SJSA1 (cell line): ENCODE measurements at places on chromosomes 3 and 15. TPM values are rescaled to one million over a fixed set of nuclear protein-coding genes. Genes with fewer than 3 reads are reported as not detected.
A peak's percentile ranks its signal among the peaks of the same experiment; 100 is the strongest.

Gene ZSCAN29
- total RNA-seq: 26.8 and 47.3 TPM in 2 replicates

Gene PLXNB1
- 4.0 and 11.7 TPM in 2 replicates for total RNA-seq

Gene PLCB2
- total RNA-seq: 34.8 and 61.9 TPM in 2 replicates

GRCh38 chr3:117616227-117616626, 906.6 kb downstream of the TUSC7 start:
- no peak for DNase-seq

GRCh38 chr3:194487289-194488054, 670 bp upstream of the ATP13A3 start:
- DNase-seq: no peak

GRCh38 chr3:16596352-16597032, 8.7 kb downstream of the DAZL start:
- DNase-seq: no peak

DNA sequence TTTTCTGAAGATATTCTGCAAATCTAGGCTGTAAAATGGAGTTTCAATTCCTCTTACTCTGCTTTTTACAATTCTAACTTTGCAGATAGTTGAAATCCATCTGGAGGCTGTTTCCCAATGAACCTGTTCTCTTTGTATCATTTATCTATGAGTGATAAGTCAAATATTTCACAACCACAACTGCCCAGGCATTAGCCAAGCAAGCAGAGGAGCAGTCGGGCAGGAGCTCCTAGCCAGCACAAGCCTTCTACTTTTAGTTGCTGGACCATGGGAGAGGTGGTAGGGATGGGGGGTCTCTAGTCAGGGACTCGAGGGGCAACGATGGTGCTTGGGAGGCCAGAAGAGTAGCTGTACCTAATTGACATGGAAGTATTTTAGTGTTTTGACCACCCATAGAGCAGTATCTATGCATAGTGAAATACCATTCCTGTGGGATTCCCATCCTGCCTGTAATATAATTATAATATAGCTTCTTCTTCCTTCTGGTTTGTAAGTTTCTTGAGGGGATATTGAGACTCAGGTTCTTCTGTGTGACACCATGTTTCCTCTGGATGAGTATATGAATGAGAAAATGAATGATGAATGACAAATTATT, 353.5 kb upstream of the IL12A start:
- DNase-seq: peak; percentile 49
